Stimulated activated CD8-positive, alpha-beta memory T cell treated with anti-CD3 and anti-CD28 coated beads, Interleukin-7, amount 100 ng/mL, for 24 hours (primary cell): ENCODE measurements at places on chromosomes 3 and 15.

GRCh38 chr3:39801216-39801615, 8.2 kb upstream of the MYRIP start:
- no peak for DNase-seq

GRCh38 chr3:171824824-171825221, 14.5 kb upstream of the PLD1 start:
- DNase-seq: no peak

GRCh38 chr3:160319322-160319721, 79.7 kb downstream of the IFT80 start:
- no peak for DNase-seq

DNA sequence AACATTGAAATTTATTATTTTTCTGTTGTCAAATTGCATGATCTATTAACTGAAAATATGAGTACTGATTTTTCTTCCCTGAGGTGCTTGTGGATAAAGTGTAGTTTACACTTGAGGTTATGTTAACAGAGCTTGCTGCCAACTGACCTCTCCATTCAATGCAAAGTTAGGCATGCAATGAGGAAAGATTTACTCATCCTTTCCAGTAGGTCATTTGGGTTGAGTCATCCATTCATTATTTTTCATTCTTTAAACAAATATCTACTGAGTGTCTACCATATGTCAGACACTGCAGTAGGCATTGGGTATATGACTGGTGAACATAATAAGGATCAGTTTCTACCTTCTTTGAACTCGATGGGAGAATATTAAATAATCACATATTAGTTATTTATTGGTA, 604.1 kb downstream of the EDEM1 start:
- DNase-seq: no peak

GRCh38 chr15:66076591-66077319, 176.8 kb downstream of the MEGF11 start:
- DNase-seq: no peak

- no peak for DNase-seq
Measured at GRCh38 chr3:29610781-29611180, 329.9 kb downstream of the RBMS3 start.

DNA sequence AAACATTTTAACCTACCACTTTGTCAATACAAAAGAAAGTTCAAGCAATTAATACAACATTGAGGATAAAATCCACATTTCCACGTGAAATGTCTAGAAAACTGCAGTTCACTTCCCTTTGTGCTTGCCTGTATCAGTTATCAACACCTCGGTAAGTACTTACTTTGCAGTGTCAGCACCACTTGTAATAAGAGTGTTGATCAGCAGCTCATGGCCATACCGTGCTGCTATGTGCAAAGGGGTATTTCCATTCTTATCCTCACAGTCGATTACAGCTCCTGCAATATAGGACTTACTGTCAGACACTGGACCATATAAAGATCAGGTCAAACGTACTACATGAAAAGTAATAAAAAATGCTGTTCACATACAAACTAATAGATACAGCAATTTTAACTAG, 84.4 kb downstream of the ANKRD28 start:
- DNase-seq: no peak

GRCh38 chr3:50172626-50173220, 17.6 kb downstream of the SEMA3F start:
- DNase-seq: no peak

GRCh38 chr3:37228749-37229148, 54.4 kb upstream of the LRRFIP2 start:
- DNase-seq: no peak

DNA sequence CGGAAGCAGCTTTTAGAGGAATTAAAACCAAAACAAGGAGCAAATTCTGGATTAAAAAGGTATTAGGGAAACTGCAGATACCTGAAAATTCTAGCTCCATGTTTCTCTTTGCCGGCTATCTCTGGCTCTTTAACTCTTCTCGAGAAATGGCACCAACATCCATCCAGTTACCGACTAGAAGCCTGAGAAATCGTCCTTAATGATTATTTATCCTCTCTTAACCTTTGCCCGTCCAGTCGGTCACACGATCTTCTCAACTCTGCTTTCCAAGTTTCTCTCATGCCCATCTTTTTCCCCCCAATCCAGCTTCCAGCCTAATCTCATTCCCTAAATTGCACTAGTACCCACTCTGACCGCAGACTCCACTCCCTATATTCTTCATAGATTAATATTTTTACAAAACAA, 596 bp upstream of the SGO1 start:
- no peak for DNase-seq

DNA sequence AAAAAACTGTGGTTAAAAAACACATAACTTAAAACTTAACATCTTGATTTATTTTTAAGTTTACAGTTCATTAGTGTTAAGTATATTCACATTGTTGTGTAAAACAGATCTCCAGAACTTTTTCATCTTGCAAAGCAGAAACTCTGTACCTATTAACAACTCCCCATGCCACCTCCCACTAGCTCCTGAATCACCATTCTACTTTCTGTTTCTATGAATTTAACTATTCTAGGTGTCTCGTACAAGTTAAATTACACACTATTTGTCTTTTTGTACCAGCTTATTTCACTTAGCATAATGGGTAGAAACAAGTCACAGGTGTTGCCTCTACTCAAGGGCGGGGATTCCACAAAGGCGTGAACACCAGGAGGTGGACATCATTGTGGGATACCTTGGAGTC, 43.2 kb downstream of the CRTC3 start:
- DNase-seq: no peak

DNA sequence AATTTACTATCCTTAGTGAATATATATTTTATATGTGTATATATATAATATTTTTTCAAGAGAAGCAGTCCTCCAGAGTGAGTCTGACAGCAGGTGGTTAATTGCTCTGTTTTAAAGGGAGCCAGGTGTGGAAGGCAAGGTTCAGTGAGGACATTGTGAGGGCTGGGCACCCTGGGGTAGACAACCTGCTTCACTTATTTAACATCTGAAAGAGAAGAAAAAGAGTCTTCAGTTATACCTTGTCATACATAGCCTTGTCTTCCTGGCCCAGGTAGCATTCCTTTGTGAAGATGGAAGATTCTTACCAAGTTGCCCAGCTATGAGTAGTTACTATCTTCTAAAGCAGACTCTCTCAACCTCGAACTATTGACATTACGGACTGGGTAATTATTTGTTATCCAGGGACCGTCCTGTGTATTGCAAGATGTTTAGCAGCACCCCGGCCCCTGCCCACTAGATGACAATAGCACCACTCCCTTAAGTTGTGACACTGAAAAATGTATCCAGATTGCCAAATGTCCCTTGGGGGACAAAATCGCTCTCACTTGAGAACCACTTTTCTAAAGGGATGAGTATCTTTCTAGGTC, 336.0 kb upstream of the TRIM42 start:
- DNase-seq: no peak

- DNase-seq: no peak
Measured at GRCh38 chr3:56620371-56620770, 62.7 kb downstream of the TASOR start.

DNA sequence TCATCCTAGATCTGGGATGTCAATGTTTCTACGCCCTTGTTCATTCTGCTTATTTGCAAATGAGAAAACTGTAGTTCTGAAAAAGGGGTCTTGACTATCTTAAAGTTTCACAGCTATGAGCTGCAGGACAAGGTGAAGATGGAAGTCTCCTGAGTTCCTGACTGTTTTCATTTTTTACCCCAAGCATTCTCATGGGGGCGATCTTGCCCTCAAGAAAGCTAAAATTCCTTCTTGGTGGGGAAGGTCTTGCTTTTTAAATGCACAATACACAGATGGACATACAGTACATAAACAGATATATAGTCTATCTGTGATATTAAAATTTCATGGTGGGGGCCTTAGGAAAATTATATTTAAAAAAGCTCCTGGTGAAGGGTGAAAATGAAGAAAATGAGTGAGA, 32.4 kb downstream of the MASP1 start:
- no peak for DNase-seq

DNA sequence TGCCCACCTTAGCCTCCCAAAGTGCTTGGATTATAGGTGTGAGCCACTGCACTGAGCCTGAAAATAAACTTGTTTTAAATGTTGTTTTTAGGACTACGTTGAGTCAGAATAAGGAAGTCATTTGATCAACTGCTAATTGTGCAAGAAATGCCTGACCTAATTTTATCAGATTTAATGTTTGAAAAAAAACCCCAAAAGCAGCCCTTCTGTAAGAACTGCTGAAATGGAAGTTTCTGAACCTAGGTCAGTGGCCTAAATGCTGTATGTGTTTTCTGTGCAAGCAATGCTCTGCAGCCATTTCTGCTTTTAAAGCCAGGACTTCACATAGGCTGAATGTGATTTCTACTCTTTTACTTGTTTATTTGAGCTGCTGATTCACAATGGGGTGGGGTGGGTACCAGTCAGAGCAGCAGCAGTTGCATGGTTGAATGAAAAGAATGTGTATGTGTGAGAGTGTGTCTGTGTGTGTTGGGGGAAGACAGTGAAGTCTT, 6.6 kb downstream of the GPX1 start:
- DNase-seq: no peak

- DNase-seq: no peak
Measured at GRCh38 chr15:76169018-76169417, 109.2 kb downstream of the TMEM266 start.

GRCh38 chr15:88242586-88243555, 13.7 kb downstream of the NTRK3 start:
- no peak for DNase-seq

GRCh38 chr3:119494597-119494996, 3.8 kb upstream of the TIMMDC1 start:
- no peak for DNase-seq

- DNase-seq: no peak
Measured at GRCh38 chr15:71116942-71117341, 1.7 kb downstream of the THSD4 start.

DNA sequence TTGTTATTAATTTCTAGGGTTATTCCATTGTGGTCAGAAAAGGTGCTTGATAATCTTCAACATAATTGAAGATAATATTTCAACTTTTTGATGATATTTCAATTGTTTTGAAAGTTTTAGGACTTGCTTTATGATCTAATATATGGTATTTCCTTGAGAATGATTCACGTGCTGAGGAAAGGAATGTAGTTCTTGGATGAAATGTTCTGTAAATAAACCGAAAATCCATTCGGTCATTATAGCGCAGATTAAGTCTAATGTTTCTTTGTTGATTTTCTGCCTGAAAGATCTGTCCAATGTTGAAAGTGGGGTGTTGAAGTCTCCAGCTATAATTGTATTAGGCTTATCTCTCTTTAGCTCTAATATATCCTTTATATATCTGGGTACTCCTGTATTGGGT, 617.5 kb upstream of the NECTIN3 start:
- no peak for DNase-seq

GRCh38 chr3:10771486-10772270, 44.4 kb upstream of the SLC6A11 start:
- no peak for DNase-seq

DNA sequence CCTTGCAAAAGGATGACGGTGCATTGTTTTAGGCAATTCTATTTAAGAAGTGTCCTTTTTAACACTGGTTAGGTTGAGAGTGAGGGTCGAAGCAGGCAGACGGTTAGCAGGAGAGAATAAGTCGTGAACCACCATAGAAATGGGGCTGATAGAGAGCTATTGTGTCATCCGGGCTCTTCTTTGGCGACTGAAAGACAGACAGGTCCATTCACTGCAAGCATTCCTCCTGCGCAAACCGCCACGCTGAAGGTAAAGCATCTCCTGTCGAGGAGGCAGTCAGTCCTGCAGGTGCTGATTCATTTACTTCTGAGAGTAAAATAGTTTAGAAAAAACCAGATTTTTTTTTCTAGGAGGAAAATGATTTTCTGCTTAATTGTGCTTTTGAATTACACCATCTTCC, 1002.8 kb upstream of the NR2F2 start:
- no peak for DNase-seq

DNA sequence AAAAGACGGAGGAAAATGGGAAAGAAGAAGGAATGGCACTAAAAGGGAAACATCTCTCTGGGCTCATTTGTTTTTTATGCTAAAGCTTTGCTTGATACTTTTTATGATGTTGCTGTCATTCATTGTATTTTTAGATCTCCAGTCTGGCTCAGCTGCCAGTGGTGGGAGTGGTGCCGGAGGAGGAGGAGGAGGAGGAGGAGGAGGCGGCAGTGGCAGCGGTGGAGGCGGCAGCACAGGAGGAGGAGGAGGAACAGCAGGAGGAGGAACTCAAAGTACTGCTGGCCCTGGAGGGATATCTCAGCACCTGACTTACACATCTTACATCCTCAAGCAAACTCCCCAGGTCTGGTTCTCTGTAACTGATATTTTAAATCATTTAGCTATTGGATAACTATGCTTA, 49.6 kb downstream of the MAP6D1 start:
- DNase-seq: no peak

GRCh38 chr3:177835008-177835407, 637.7 kb upstream of the TBL1XR1 start:
- DNase-seq: no peak

DNA sequence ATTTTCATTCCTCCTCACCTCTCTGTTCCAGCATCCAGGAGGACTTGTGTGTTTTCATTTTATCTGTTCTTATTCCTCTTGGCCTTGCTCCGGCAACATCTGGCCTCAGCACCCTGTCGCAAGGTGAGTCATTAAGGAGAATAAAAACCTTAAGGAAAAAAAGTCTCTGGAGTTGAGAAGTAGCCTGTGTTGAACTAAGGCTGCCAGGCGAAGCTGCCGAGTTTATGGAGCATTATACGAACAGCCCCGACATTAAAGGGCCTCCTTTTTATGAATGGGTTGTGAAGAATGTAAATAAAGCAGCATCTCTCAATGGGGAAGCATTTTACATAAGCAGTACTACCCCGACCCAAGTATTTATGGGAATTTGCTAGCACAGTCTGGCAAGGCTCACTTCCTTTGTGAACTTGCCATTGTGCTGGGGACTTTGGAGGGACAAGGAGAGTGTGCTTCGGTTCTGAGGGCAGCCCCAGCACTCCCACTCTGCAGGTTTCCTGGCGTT, 4.7 kb downstream of the BAHD1 start:
- DNase-seq: no peak

DNA sequence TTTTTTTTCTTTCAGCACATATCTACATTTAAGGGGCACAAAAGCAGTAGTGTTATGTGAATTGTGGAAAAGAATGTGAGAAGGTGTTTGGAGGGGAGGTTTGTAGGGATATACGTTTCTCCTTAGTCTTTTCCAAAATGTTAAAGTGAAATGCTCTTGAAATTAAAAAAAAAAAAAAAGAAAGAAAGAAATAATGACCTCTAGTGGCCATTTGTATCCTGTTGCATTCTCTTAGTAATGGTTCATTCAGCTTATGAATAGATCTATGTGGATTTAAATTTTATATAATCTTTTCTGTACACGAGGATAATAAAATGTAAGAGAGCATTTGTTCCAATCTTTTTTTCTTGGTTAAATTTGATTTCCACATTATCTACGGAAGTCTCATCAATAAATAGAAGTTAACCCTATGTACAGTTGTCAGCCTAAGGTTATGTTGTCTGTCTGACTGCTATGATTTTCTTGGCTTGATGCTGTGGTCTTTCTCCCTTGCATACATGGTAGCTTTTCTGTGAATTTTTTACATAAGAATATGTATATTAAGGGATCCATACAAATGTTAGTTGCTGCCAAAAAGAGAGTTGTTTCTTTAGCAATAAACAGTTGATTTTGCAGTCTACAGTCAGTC, 1.7 kb downstream of the P2RY13 start:
- no peak for DNase-seq
